ENCODE measurements at places on chromosomes 12 and 14. TPM values are rescaled to one million over a fixed set of nuclear protein-coding genes. Genes with fewer than 3 reads are reported as not detected.

DNA sequence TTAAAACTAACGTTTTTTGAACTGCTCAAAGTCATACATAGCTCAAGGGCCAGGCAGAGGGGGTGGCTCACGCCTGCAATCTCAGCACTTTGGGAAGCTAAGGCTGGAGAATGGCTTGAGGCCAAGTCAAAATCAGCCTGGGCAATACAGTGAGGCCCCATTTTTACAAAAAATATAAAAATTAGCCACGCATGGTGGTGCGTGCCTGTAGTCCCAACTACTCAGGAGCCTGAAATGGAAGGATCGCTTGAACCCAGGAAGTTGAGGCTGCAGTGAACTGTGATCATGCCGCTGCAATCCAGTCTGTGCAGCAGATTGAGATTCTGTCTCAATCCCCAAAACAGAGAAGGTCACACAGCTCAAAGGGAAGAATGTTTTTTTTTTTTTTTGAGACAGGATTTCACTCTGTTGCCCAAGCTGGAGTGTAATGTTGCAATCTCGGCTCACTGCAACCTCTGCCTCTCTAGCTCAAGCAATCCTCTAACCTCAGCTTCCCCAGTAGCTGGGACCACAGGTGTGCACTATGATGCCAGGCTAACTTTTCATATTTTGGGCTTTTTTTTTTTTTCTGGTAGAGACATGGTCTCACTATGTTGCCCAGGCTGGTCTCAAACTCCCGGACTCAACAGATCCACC lies 2.9 kb downstream of the RBM23 start:
- DNase-seq = no peak

GRCh38 chr12:132558042-132558856 lies 52.1 kb downstream of the LRCOL1 start:
- peak; percentile 40 for DNase-seq

DNA sequence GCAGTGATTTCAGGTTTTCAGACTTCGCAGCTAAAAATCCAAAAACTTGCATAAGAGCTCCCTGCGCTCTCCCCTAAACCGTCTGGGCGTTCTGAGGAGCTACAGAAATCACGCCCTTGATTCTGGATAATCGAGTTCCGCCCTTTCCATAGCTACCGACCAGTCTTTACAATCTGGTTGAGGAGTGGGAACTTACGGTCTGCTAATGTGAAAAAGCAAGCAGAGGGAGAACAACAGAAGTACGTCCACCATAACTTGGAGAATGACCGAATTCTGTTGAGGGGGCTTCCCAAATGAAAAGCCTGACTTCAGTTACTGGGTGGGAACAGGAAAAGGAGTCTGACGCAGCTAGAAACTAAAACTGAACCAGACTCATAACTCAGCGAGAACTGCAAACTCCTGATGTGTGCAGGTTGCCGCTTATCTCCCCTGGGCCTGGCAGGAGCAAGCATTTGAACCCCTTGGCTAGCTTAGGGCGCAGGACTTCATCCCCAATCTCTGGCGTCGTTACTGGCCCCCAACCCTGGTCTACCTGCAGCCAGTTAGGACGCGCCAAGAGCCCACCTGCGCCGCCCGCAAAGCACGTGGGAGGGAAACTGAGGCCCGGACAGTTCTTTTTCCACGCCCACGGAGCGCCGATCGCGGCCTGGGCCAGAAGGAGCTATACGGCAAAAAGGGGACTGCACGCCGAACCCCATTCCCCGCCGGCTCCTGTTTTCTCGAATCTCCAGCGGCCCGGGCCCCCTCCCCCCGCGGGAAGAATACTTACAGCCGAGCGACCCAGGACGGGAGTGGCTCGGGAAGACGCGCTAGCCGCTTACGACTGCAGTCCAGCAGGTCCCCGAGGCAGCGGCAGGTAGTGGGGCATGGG lies 838 bp downstream of the LRIG3 start:
- DNase-seq = no peak

- no peak for DNase-seq
Measured at GRCh38 chr12:24374452-24374851, 425.0 kb upstream of the SOX5 start.

DNA sequence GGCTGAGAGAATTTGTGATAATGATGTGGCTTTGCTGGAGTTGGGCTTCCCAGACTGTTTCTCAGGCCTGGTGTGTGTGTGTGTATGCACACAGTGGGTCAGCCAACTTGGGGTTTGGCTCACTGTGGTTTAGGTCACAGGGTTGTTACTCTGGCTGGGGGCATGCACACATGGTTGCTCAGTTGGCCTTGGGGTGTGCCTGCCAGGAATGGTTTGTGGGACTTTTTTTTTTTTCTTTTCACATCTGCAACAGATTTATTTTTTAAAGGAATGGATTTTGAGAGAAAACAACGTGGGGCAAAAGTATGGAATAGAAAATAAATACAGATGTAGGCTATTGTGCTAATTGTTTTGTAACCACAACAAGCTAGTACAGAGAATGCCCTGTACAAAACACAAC lies 25.0 kb upstream of the GTF2A1 start:
- DNase-seq = no peak

GRCh38 chr12:24359418-24359817 lies 409.9 kb upstream of the SOX5 start:
- DNase-seq = no peak

DNA sequence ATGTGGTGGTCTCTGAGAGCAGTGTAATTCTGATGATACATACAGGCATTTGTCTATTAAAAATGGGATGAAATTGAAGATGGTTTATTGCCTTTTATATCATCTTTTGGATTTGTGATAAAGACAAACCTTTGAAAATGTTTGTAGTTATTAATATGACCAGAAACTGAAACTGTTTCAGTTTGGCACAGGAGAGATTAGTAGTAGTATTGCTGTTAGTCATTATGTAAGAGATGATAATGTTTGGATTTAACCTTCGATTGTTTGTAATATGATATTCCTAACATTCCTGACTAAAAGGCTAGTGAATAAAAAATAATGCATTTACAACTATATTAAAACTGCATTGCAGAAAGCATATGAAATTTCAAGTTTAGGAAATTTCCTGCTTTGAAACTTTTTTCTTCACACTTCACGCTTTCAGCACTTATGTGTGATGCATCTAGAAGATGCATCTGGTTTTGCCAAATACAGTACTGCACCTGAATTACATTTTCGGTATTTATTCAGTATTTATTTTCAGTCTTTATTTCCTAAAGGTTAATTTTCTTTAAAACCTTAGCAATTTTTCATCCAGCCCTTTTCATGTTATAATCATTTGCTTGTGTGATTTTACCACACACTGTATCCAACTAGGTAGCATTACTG lies 25.5 kb downstream of the ADIPOR2 start:
- DNase-seq = no peak

- peak; percentile 55 for DNase-seq
Measured at GRCh38 chr14:77124345-77125280, 17.0 kb downstream of the ZDHHC22 start.

GRCh38 chr14:37172024-37172869 lies at the start of gene SLC25A21:
Gene SLC25A21 (minus strand): TSS chr14:37172606.
- peak; percentile 58 for DNase-seq

GRCh38 chr12:15672671-15673270 lies 116.4 kb downstream of the EPS8 start:
- DNase-seq = no peak

- DNase-seq = no peak
Measured at GRCh38 chr14:82626156-82627066, 1092.8 kb upstream of the SEL1L start.

- no peak for DNase-seq
Measured at GRCh38 chr12:120546050-120546386, 11.9 kb downstream of the RNF10 start.

DNA sequence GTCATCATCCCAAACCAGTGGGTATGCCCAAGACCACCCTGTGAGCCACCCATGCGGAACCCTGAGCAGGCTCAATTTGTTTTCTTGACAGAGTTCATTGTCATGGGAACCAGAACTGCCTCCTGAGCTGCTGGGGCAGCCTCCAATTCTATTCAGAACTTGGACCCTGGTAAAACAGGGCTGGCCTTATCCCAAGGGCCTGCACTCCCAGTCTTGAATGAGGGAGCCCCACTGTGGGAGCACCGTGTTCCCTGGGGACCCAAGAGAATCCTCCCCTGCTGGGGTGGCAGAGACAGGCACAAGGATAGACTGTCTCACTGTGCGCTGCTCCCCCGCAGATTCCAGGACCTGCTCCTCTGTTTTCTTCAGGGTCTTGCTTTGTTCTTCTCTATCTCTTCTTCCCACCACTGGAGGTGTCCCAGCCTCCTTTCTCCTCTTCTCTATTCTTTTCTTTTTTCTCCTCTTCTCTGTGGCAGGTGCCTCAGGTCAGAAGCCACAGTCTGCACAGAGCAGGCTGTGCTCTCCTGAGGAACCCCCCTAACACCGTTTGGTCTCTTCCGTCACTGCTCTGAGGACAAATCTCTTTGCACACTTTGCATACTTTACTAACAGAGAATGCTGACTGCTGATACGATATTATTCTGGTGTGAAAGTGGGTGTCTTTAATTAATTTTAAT lies 31.2 kb upstream of the CHPT1 start:
- no peak for DNase-seq

- no peak for DNase-seq
Measured at GRCh38 chr12:89225808-89226411, 126.4 kb downstream of the DUSP6 start.

DNA sequence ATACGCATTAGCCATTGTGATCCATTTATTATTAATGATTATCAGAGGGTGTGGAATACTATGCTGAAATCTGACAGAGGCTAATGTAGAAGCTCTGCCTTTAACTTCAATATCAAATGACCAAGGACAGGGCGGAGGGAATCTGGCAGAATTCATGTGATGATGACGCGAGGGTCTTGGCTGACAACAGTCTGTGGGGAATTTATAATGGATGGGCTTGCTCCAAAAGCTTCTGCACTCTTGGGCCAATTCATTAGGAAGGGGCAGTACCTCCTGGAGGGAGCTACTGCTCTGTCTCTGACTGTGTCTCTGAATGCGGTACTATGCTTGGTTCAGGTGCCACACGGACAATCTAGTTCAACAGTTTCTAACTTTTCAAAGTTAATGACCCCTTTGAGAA lies 46.2 kb downstream of the GALNT8 start:
- DNase-seq = no peak

- peak; percentile 19 for DNase-seq
Measured at GRCh38 chr14:96616161-96616721, 114.1 kb downstream of the PAPOLA start.

GRCh38 chr12:113071135-113072112 lies 14.9 kb downstream of the DTX1 start:
- peak; percentile 25 for DNase-seq

GRCh38 chr12:10701131-10701681 lies 21.9 kb downstream of the YBX3 start:
- DNase-seq = no peak

DNA sequence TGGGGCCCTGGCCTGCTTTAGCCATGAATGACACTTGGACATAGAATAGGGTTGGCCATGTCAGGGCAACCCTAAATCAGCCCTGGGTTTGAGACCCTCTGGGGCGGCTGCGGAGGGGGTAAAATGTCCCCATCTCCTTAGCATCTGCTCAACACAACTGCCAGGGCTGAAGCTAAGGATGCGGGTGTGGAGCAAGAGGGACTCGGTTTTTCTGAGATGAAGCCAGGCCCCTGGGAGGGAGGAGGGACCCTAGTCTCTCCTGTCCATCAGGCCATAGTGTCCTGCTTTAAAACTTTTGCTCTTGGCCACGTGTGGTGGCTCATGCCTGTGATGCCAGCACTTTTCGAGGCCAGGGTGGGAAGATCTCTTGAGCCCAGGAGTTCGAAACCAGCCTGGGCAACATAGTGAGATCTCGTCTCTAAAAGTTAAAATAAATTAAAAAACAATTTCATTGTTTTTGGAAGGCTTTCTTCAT lies 778 bp upstream of the C1R start:
- DNase-seq = no peak

DNA sequence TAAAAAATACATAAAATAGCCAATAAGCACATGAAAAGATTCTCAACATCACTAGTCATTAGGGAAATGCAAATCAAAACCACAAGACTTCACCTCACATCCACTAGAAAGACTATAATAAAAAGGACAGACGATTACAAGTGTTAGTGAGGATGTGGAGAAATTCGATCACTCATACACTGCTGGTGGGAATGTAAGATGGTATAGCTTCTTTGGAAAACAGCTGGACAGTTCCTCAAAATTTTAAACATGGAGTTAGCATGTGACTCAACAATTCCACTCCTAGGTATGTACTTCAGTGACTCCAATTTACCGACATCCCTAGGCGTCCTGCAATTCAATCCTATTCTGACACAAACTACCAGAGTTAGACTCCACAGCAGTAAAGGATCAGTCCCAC lies 13.7 kb downstream of the TRIM9 start:
- DNase-seq = no peak

GRCh38 chr14:102097441-102098135 lies 10.7 kb upstream of the HSP90AA1 start:
- DNase-seq = no peak

DNA sequence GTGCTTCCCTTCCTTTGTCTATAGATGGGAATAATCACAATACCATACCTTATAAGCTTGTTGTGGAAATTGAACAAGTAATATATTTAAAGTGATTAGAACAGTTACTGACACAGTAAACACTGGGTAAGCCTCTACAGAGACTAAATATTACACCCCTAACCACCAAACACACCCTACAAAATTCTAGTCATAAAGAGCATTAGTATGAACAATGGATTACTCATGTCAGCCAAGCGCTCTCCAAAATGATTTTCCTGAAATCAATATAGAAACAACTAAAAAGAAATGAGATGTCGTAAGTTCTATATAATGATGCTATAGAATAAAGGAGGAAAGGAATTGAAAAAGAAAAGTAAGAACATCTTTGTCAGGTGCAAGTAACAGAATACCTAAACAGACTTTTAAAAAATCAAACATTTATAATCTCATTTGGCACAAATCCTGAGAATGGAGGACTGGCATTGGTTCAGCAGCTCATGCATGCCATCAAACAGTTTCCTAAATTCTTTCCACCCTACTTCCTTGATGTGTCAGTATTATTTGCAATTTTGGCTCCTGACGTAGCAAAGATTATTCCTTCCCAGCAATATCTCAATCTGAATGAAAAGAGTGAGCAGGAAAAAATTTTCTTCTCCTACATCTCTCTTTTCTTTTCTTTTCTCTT lies 118.0 kb downstream of the SINHCAF start:
- no peak for DNase-seq

GRCh38 chr12:18966954-18967353 lies 162.6 kb upstream of the PLEKHA5 start:
- no peak for DNase-seq

SOCS4 gene
- 12.8 TPM for total RNA-seq

INHBC gene
- not detected for total RNA-seq

KRT7 gene
- not detected for total RNA-seq

CLEC12A gene
- total RNA-seq = not detected

HHIPL1 gene
- not detected for total RNA-seq

ADIPOR2 gene
- 36.2 TPM for total RNA-seq

BICDL1 gene
- total RNA-seq = 13.5 TPM

PYGL gene
- 1.4 TPM for total RNA-seq

DHRS2 gene
- total RNA-seq = 3.7 TPM

ADAMTS20 gene
- total RNA-seq = 0.86 TPM

MANSC1 gene
- total RNA-seq = 1.7 TPM

ACOT4 gene
- total RNA-seq = not detected

SLC17A8 gene
- 0.80 TPM for total RNA-seq

CCDC175 gene
- total RNA-seq = not detected

GDF3 gene
- total RNA-seq = not detected

VWF gene
- 0.06 TPM for total RNA-seq
